ENCODE measurements at places on chromosomes 1 and 21.

DNA sequence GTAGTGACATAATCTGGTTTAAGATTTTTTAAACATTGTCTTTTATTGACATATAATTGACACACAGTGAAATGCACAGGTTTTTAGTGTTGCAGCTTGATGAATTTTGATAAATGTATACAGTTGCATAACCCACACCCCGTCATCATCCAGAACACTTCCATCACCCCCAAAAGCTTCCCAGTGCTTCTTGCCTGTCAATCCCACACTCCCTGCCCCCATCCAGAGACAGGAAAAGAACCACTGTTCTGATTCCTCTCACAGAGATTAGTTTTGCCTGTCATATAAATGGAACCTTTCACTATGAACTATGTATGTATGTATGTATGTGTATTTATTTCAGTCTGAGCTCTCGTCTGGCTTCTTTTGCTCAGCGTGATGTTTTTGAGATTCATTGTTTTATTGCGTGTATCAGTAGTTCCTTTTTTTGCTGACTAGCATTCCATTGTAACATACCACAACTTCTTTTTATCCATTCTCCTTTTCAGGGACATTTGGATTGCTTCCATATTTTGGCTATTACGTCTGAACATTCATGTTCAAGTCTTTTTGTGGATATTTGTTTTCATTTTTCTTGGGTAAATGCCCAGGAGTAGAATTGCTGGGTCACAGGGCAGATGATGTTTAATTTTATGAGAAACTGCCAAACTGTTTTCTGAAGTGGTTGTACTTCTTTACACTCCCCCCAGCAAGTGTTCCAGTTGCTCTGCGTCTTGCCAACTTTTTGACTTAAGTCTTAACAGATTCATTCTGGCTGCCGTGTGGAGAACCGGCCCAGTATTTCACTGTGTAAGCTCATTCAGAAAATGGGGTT, 8.7 kb downstream of the UBIAD1 start:
- DNase-seq: peak; percentile 88

- no peak for DNase-seq
Measured at GRCh38 chr21:31480228-31480627, 136.2 kb upstream of the TIAM1 start.

DNA sequence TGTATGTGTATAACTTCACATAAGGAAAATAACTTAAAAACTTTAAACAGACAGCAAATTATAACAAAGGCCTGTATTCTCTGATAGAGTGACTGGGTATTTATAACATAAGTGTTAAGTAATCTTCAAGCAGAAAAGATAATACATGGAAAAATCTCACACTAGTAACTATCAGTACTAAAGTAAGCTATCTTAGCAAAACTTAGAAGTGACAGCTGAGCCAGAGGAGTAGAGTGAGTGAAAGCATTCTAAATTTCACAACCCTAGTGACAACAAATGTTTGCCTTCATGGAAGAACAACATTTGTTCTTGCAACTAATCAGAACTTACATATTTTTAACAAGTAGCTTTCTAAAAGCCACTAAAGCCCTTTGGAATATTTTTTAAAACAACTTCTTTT, 74.5 kb upstream of the B3GALT2 start:
- DNase-seq: no peak

- peak; percentile 25 for DNase-seq
Measured at GRCh38 chr1:116972674-116973030, 28.9 kb upstream of the CD101 start.

DNA sequence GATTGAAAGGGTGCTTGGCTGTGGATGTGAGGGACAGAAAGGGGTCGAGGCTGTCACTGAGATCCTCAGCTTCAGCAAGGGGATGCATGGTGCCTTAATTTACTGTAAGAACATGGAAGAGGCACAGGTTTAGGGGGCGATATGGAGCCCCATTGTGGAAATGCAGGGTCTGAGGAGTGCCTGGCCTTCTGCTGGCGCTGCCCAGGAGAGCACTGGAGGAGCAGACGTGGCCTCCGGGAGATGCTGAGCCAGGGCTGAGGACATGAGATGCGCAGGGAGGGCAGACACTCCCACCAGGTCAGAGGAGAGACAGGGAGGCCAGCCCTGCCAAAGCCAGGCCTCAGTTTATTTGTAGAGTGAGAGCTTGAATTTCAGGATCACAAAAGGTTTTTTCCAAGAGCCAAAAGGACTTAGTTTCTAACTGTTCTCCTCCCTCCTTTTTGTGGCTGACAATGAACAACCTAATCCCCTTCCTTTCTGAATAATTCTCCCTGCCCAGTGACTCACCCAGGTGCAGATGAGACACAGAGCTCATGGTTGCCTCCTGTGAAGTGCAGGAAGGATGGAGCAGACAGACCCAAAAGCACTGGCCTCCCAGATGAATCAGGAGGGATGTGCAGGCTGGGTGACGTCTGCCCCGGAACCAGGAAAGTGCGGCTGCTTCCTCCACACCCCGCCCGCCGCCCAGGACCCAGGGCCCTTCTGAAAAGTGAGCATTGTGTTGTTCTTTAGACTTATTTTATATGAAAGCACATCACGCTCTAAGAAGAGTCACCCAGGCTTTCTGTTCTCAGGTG, 73.0 kb upstream of the TMPRSS2 start:
- no peak for DNase-seq

DNA sequence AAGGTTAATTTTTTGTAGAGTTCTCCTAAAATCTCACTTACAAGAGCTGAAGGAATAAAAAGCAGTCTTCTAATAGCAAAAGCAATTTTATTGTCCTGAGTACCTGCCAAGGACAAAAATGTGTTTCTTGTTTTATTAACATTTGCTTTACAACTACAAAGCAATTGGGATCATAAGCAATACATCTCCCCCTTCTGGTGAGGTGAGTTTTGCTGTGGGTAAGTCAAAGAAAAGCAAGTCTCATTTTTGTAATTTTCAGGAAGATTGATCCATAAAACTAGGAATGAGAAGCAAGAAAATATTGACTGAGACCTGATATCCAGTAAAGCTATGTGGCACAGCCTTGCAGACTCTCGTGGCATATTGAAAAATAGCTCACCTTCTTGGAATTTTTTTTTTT, 2162.7 kb downstream of the NCAM2 start:
- no peak for DNase-seq

- DNase-seq: no peak
Measured at GRCh38 chr1:63772876-63773275, 941 bp upstream of the ROR1 start.

GRCh38 chr1:14915356-14916054, 238.0 kb upstream of the TMEM51 start:
- DNase-seq: peak; percentile 64

GRCh38 chr1:225921734-225922709, 2.0 kb downstream of the PYCR2 start:
- DNase-seq: peak; percentile 52

GRCh38 chr1:151193856-151194255, 3.9 kb upstream of the VPS72 start:
- no peak for DNase-seq

GRCh38 chr1:28966617-28967016, 52.2 kb downstream of the EPB41 start:
- no peak for DNase-seq

- no peak for DNase-seq
Measured at GRCh38 chr1:101410048-101410878, 173.4 kb downstream of the S1PR1 start.

- no peak for DNase-seq
Measured at GRCh38 chr1:207908107-207908734, 2.7 kb downstream of the CD34 start.

- no peak for DNase-seq
Measured at GRCh38 chr1:156815307-156815826, 1.3 kb downstream of the SH2D2A start.

DNA sequence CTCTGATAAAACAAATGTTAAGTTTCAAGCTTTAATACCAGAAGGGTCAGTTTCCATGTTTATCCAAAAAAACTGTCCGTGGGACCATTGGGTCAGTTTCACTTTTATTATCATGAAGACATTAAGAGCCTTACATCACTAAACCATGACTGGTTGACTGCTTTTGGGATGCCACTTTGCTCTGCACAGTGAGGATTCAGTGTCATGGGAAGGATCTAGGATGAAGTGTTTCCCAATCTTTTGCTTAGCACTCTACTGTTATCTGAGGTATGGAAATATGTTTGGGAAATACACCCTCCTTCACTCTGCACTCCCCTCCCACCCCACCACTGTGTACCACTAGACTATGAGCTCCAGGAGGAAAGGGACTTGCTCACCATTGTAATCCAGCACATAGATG, 16.3 kb downstream of the RPS6KC1 start:
- DNase-seq: no peak

DNA sequence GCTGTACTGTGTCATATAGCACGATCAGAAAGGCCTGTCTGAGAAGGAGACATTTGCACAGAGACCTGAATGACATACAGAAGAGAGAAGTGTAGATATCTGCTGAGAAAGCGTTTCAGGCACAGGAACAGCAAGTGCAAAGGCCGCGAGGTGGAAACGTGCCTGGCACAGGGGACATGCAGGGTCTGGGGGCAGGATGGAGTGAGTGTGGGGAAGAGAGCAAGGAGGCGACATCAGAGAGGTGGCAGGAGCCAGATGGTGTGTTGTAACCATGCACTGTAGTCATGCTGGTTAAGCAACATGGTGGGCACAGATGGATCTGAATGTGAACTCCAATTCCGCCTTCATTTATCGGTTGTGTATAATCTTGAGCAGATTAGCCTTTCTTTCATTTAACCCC, 13.0 kb downstream of the KRTCAP2 start:
- DNase-seq: no peak

DNA sequence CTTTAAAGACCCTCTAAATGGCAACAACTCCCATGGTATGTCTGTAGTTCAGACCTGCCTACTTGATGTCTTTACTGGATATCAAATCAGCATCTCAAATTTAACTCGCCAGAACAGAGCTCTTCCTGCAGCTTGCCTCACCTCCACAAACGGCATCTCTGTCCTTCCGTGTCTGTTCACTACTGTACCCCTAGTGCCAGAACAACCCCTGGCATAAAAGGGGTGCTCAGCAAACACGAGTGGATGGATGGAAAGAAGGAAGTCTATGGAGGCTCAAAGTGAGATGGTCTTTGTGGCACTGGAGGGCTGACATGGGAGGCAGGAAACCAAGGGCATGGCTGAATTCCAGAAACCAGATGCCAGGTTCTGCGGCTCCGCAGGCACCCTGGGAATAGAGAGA, 22.7 kb downstream of the MRPL37 start:
- DNase-seq: no peak

DNA sequence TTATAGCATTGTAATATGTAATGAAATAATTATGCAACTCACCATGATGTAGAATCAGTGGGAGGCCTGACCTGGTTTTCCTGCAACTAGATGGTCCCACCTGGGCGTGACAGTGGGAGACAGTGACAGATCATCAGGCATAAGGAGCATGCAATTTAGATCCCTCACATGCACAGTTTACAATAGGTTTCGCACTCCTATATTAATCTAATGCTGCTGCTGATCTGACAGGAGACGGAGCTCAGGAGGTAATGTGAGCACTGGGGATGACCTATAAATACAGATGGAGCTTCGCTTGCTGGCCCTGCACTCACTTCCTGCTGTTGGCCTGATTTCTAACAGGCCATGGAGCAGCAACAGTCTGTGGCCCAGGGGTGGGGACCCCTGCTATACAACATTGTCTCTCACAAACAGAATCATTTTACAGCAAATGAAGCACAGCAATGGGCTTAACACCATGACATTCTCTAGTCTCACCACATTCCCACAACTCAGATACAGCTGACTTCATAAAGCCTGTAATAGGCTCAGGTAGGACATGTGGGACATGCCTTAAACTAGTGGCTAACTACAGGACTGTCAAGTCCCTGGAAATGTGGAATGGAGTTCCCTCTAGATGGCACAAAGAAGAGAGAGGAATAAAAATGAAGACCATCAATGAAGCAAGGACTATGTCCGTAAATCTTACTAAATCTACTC, 40.7 kb upstream of the SLC5A9 start:
- DNase-seq: no peak

- DNase-seq: no peak
Measured at GRCh38 chr1:226988334-226988666, 48.2 kb downstream of the COQ8A start.

DNA sequence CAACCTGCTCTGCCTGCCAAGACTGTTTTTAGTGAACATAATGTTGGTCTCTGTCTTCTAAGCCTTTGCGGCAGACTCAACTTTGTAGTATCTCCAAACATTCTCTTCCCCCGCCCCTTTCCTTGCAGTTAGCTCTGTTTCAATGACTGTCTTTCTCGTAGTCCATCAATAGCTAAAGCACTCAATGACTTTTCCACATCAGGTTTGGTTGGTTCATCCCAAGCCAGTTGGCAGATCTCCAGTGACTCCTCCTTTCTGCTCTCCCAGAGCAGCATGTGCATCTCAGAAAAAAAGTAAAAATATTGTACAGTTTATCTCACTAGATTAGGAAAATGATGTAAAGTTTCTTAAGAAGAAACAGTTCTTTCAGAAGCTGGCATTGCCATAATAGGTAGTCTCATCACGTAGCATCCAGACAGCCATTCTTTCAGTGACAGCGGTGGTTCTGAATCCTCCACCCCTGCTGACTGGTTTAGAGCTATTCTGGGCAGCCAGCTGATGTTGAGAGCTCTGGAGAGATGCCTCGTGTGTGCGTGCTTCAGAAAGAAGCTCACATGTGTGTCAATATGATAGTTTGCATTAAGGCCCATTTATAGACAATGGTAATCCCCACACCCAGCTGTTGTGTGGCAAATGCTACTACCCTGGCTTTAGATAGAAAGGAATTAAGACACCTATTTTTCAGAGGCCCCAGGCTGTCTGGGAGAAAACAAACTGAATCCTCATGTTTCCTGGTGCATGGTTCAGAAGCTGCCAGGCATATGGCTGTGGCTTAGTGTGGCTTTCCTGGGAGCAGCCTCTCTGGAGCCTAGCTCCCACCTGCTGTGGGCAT, 53.2 kb downstream of the CNN3 start:
- DNase-seq: no peak

GRCh38 chr1:187051618-187052232, 223.0 kb downstream of the PLA2G4A start:
- DNase-seq: peak; percentile 54

- no peak for DNase-seq
Measured at GRCh38 chr1:7581754-7582459, 189.2 kb upstream of the VAMP3 start.

DNA sequence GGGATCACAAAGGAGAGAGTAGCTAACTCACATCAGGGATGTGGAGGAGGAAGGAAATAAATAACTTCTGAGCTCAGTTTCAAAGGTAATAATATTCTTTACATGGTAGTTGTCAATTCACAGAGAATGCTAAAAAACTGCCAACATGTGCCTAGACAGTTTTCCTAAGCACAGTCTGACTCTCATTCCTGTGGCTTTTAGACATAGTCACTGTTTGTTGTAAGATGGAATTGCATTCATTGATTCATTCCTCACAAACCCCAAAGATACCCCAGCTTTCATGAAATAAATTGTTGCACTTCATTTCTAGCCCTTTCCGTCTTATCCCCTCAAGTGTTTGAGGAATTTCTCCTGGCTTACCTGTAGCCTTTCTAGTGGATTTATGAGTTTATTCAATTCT, 263.9 kb downstream of the NTNG1 start:
- peak; percentile 84 for DNase-seq

DNA sequence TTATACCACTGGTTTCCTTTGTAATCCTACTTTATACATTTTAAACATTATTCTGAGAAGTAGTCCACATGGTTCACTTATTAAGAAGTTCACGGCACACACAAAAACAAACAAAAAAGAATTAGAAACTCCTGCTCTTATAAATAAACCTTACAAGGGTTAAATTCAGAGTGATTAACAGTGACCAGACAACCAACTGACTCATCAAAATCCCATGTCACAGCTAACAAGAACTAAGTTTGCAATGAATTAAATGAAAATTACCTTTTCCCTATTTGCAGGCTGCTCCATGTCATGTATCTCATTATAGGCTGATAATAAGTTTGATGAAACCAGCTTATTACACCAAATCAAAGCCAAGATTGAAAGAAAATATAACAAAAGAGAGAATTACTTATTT, 77.5 kb downstream of the PUM1 start:
- no peak for DNase-seq

All from astrocyte of the hippocampus (primary cell).